ENCODE measurements at places on chromosomes 13 and 19. TPM values are rescaled to one million over a fixed set of nuclear protein-coding genes. Genes with fewer than 3 reads are reported as not detected.

DNA sequence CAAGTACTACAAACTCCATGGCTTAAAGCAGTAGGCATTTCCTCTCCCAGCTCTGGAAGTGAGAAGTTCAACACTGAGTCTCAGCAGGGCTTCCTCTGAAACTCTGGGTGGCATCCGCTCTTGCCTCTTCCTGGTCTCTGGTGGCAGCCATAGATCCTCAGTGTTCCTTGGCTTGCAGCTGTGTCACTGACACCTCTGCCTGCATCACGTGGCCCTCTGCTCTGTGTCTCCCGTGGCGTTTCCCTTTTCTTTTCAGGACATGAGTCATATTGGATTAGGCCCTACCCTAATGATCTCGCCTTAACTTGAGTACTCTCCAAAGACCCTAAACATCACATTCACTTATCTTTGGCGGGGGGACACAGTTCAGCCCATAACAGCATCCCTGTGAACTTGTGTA lies 466.7 kb downstream of the MYO16 start:
- DNase-seq = no peak

- DNase-seq = peak; percentile 56
Measured at GRCh38 chr13:25286308-25286968, 850 bp downstream of the MTMR6 start.

DNA sequence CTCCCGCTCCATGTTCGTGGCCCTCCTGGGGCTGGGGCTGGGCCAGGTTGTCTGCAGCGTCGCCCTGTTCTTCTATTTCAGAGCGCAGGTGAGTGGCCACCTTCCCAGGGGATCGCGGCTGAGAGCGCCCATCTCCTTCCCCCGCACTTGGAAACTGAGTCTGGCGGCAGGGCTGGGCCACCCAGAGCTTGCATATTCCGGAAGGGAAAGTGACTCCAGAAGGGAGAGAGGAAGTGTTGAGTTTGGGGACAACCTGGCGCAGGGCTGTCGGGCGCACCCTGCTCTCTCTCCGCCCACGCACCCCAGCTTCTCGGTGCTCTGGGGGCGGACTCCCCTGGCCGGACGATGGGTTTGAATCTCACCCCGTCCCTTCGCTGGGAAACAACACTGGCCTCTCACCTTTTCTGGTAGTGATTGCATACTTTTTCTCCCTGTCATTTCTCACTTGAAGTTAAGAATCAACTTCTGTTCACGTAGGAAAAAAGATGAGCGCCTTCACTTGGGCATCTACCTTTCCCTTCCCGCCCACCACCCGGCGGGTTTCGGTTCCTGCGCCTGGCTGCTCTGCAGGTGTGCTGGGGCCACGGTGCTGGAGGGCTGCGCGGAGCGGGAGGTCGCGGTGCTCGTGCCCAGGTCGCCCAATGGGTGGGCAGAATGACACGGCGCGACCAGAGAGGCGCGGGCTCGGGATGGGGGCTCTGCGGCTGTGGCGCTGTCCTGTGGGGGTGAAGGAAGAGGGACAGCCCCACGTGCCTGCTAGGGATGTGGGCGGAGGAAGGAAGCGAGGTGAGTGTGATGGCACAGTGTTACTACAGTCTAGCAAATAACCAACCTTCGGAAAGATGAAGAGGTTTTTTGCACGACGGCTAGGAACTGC lies 721 bp downstream of the TNFSF11 start:
- DNase-seq = peak; percentile 57

DNA sequence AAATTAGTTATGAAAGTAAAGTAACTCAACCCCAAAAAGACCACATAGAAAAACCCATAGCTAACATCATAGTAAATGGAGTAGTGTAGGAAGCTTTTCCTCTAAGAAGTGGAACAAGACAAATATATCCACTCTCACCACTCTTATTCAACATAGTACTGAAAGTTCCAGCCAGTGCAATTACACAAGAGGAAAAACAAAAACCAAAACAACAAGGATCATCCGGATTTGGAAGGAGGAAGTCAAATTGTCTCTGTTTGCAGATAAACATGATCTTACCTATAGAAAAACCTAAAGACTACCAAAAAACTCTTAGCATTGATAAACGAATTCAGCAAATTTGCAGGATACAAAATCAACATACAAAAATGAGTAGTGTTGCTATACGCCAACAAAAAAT lies 8.5 kb upstream of the SIGLEC8 start:
- no peak for DNase-seq

DNA sequence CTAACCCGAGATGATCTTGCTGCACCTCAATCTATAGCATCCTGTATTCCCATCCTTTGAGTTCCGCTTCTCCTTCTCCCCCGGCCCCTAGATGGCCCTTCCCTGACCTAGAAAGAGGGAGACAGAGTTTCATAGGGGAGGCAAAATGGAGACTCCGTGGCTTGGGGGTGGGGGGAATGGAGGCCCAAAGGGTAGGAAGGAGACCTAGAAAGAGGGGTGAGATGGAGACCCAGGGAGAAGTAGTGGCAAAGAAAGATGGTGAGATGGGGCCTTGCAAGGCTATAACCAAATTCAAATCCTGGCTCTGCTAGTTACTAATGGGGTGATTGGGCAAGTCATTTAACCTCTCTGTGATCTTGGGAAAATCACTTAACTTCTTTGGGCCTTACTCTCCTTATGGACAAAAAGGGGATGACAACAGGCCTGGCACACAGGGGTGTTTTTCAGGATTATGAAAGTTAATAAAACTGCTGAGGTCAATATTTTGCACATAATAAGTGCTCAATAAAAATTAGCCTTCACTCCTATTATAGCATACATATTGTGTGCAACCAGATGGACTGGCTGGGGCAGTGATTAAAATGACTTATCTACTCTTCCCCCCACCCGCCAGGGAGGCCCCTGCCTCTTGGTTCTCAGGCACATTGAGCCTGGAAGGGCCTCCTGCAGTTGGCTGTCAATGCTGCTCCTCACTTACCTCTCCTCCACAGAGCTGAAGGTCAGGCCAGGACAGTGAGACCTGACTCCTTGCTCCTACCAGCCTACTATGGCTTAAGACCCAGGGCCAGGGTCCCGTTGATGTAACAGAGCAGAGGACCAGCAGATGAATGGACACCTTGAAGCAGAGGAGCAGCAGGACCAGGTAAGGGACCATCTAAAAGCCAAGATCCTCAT lies 633 bp downstream of the SPHK2 start:
- DNase-seq = no peak

DNA sequence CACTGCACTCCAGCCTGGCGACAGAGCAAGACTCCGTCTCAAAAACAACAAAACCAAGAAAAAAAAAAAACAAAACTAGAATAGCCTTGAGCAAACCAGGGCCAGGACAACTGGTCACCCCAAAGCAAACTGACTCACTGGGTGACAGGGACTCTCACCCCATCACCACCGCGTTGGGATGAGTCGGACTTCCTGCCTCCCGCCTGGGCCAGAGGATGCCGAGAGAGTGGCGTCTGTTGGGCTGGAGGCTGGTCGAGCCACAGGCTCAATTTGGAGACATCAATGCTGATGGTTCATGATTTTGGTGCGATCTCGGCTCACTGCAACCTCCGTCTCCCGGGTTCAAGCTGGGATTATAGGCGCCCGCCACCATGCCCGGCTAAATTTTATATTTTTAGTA lies 11.6 kb downstream of the TMPRSS9 start:
- DNase-seq = no peak

DNA sequence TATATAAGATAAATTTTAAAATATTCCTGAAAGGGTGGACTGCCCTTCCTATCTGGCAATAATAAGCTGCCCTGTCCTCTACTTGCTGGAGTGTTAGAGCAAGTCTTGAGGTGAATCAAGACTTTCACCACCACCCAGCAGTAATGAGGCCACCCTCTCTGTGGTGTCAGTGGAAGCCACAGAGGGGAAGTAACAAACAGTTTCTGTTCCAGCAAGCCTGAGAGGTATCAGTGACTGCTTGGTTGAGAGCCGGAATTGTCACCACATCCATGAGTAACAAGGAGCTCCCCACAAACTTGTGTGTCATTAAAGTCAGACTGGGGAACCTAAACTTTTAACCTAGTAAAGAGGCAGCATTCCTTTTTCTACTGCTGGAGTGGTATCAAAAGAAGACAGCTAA lies 532.7 kb upstream of the SPRY2 start:
- DNase-seq = no peak

GRCh38 chr13:51539887-51540286 lies 44.4 kb upstream of the WDFY2 start:
- no peak for DNase-seq

DNA sequence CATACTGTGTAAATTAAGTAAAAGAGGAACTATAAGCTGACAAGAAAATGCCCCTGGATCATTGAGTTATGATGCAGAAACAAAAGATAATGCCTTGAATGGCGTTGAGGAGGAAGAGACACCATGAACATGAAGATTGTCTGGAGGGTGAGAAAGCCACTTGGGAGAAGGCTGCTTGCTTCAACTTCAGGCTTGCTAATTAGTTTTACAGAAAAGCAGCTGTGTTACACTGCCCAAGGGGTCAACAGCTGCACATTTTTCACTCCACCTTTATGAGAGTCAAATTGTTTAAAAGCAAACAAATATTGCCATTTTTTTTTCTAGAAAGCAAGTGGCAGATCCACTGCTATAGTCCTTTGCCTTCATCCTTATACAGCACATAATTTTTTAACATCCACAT lies 35.5 kb upstream of the KLF12 start:
- DNase-seq = no peak

DNA sequence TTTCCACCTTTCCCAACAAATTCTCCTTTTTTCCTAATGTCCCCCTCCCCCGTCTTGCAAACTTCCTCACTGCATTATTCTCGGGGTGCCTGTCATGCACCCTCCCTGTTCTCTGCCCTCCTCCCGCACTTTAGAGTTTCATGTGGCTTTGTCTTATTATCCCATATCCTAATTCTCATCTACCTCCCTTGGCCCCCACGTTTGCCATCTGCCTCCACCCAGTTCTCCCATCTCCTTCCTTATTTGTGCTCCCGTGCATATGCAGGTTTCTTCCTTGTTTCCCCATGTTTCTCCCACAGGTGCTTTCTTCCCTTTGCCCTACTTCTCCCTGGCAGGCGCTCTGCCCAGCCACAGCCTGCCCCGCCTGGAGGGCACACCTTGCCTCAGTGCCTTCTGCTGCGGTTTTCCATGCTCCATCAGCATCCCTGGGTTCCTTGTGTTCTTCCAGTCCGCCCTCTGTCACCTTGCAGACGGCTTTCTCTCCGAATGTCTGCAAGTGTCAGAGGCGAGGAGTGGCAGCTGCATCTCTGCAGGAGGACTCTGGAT lies 1.5 kb downstream of the SPATA13 start:
- no peak for DNase-seq

DNA sequence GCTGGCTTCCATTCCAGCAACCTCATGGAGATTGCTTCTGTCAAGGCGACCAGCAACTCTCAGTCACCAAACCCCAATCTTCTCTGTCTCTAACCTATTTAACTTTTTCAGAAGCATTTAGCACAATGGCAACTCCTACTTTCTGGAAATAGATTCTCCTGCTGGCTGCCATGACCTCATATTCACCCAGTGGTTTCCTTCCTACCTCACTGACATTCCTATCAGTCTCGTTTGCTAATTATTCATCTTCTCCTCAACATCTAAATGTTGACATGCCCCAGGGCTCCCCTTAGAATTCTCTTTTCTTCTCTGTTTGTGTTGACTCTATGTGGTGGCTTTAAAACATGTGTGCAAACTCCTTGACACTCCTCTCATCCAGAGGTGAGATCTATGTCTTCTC lies 106.7 kb downstream of the OLFM4 start:
- DNase-seq = no peak

GRCh38 chr19:273393-273792 lies 17.8 kb downstream of the PLPP2 start:
- DNase-seq = no peak

- no peak for DNase-seq
Measured at GRCh38 chr19:40262422-40262821, 22.7 kb downstream of the AKT2 start.

DNA sequence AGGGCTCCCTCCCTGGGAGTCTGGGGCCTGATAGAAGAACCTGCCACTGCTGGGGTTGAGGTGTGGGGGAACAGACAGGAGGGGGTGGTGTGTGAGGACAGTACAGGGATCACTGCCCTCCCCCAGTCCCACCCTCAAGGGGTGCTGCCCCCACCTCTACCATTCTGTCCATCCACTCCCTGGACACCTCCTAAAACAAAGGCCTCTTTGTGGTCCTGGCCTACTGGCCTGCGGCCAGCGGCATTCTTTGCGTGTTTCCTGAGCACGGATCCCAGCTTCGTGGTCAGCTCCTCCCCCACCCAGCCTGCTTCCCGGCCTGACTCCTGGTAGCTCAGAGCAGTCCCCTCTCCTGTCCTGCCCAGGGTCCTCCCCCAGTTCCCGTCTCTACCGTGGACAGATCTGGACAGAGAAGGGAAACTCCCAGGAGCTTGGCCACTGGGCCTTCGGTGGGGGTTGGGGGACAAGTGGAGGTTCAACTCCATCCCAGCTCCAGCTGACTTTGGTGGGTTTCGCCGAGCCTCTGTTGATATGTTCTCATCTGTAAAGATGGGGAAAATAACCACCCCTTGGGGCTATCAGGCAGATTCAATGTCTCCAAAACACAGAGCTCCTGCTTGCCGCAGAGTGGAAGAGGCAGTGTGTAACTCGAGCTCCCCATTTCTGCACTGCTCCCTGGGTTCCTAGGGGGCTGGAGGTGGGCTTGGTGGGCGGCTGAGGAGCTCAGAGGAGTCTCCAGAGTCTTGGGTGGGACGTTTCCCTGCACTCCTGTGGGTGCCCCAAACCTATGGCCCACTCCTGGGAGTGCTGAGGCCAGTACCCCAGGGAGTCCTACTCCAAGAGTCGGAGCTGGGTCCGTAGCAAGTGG lies 48.7 kb downstream of the LYL1 start:
- DNase-seq = no peak

DNA sequence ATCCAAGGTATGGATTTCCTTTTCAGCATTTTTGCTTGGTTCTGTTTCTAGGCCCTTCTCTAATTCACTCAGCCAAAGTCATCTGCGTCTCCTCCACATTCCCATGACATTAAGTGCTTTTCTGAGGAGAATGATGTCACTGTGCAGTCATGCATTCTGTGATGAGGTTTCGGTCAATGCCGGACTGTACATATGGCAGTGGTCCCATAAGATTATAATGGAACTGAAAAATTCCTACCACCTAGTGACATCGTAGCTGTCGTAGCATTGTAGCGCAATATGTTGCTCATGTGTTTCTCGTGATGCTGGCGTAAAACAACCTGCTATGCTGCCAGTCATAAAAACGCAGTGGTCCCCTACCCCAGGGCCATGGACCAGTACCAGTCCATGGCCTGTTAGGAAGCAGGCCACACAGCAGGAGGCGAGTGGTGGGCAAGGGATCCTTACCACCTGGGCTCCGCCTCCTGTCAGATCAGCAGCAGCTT lies 63.4 kb upstream of the TNFRSF19 start:
- no peak for DNase-seq

Gene IQCN
- total RNA-seq = 1.6 TPM

Gene PHF11
- total RNA-seq = 135 TPM

Gene LYPD3
- total RNA-seq = 0.63 TPM

Gene CADM4
- total RNA-seq = 0.43 TPM

Gene DNM2
- total RNA-seq = 288 TPM
